ENCODE measurements at places on chromosomes 1 and 21.
A peak's percentile ranks its signal among the peaks of the same experiment; 100 is the strongest.

- no peak for DNase-seq
Observed at GRCh38 chr1:163427279-163427678, 105.5 kb downstream of the NUF2 start.

DNA sequence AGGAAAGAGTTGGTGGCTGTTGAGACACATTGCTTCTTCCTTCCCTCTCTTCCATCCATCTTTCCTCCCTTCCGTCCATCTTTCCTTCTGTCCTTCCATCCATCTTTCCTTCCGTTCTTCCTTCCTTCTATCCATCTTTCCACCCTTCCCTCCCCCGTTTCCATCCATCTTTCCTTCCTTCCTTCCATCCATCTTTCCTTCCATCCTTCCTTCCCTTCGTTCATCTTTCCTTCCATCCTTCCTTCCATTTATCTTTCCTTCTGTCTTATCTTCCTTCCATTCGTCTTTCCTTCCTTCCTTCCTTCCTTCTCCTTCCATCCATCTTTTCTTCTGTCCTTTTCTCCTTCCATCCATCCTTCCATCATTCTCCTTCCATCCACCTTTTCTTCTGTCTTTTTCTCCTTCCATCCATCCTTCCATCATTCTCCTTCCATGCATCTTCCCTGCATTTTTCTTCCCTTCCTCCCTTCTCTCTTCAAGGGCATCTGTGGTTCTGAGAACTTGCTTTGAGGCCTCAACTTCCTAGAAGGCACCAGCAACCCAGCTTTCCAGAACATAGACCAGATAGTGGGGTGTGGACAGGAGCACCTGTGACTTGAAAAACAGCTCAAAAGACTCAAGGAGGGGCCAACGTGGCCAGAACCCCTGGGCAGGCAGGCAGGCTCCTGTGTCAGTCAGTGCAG, 48.9 kb upstream of the SELENON start:
- no peak for DNase-seq

DNA sequence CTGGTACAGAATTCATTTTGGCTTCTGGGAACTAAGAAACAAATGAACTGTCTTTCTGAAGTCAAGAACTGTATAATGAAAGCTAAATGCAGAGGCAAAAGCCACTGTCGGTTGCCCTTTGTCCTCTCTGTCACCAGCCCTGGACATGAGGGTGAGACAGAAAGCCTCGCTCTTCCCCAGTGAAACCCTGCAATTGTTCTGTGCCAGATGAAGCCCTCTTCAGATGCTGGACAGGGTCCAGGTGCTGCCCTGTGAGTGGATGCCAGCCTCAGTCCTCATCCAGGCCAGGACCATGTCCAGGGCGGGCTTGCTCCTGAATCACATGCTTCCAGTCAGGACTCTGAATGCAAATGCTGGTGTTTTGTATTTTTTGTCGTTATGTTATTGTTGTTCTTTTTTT, 138.7 kb downstream of the RUNX1 start:
- peak; percentile 12 for DNase-seq

- no peak for DNase-seq
Observed at GRCh38 chr1:64920941-64921589, 45.3 kb downstream of the JAK1 start.

DNA sequence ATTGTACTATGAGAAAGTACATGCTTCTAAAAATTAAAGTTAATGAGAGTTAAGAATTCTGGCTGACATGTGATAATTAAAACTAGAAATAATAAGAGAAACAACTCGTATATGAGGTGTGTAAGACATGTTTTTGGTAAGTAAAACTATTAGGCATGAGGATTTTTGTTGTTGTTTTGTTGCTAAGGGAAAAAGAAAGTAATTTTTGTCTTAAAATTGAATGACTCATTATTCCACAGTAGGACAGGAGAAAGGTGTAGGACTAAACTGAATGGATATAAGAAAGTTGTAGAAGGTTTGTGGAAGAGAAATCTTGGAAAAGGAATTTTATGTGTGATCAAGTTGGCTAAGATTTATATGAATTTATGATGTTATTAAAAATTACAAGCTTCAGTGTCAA, 54.8 kb downstream of the TBX19 start:
- no peak for DNase-seq

DNA sequence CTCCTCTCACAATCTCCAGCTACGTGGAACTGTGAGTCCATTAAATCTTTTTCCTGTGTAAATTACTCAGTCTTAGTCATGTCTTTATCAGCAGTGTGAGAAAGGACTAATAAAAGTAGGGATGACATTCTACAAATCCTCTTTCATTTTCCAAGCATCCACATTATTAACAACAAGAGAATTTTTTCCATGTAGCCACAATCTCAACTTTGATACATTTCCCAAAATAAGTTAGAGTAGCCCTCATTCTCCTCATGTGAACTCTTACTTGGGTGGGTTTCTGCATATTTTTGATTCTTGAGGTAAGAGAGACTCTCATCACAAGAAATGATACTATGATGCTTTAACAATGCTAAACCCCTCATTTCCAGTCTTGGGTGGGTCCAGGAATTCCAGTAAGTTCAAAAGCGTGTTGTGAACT, 52.8 kb downstream of the TNFSF18 start:
- DNase-seq = no peak

- DNase-seq = no peak
Observed at GRCh38 chr1:84961316-84961715, 35.6 kb downstream of the MCOLN2 start.

- no peak for DNase-seq
Observed at GRCh38 chr1:12473596-12474362, 144.2 kb downstream of the DHRS3 start.

- DNase-seq = no peak
Observed at GRCh38 chr1:165871311-165872067, 44.1 kb downstream of the UCK2 start.

GRCh38 chr1:21568809-21569385, 59.7 kb downstream of the ALPL start:
- DNase-seq = no peak

- DNase-seq = no peak
Observed at GRCh38 chr1:206690516-206690915, 5.8 kb downstream of the MAPKAPK2 start.

- no peak for DNase-seq
Observed at GRCh38 chr1:119291611-119292206, 76.9 kb upstream of the HAO2 start.

DNA sequence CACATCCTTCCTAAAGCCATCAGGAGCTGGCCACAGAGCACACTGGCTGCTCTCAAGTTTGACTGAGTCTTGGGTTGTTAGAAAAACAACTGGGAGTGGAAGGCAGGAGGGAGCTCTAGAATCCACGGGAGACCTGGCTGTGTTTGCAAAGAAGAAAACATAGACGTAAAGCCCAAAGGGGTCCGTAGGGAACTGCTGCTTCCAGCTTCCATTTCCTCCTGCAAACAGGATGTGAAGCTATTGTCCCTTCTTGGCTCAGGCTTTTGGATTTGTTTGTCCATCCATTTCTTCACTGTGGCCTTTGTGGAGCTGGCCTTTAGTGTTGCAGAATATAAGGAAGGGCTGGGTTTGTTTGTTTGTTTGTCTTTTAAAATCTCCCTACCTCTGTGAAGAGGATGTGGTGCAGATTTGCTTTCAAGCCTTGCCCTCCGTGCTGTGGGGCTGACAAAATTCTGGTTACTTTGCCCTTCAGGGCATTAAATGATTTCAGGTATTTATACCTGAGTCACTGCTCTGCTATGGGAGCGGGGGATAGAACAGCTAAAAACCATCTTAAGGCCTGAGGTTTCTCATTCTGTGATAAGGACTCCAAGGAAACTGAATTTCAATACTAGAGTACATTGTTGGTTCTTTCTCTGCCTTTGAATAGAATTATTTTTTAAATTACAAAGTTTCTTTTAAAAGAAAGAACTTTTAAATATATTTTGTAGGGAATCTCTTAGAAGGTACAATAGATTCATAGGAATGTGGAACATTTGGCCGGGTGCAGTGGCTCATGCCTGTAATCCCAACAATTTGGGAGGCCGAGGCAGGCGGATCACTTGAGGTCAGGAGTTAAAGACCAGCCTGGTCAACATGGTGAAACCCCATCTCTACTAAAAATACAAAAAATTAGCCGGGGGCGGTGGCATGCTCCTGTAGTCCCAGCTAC, 74.3 kb downstream of the MPZL1 start:
- no peak for DNase-seq

DNA sequence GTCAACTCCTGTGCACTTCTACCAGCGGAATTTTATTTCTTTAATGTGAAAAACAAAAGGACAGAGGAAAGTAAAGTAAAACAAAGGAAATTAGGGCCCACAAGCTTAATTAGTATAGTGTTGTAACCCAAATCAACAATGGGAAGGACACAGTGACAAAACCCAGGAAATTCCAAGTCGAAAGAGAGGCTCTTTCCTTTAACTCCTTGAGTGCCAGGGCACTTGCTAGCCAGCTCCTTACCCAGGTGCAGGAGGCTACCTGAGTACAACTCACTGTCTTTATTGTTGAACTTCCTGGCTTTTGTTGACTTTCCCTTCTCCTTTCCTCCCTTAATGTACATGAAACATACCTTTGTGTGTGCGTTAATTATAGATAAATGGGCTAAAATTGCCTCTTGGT, 55.0 kb downstream of the PEX14 start:
- DNase-seq = no peak

- no peak for DNase-seq
Observed at GRCh38 chr21:34091032-34091431, 17.7 kb downstream of the MRPS6 start.

GRCh38 chr21:42794551-42794950, 84.8 kb downstream of the WDR4 start:
- no peak for DNase-seq

GRCh38 chr1:110673805-110674336, 869 bp downstream of the KCNA3 start:
- no peak for DNase-seq

- DNase-seq = no peak
Observed at GRCh38 chr1:183025782-183026774, 2.9 kb downstream of the LAMC1 start.

DNA sequence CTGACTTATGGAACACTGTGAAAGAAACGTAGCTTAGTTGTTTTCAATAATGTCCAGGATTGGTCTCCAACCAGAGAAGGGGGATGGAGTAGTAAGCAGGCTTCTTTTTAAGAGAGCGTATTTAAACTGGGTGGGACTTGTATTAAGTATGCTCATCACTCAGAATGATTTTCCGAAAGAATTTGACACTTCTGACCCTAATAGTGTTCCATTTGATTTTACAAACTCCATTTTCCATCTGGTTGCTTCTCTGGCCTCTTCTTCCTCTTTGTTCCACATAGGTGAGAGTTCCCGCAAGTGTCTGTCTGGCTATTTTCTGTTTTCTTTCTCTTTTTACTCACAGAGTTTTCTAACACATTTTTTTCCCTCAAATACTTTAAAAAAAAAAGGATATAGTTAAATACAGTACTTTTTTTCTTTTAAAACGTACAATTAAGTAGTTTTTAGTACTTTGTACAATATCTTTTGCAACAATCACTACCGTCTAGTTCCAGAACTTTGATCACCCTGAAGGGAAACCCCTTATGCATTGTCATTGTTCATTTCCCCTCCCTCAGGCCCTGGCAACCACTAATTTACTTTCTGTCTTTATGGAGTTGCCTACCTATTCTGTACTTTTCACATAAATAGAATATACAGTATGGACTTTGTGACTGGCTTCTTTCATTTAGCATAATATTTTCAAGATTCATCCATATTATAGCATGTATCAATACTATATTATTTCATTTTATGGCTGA, 67.0 kb downstream of the RASAL2 start:
- no peak for DNase-seq
